ENCODE measurements at places on chromosomes 2 and 18.

DNA sequence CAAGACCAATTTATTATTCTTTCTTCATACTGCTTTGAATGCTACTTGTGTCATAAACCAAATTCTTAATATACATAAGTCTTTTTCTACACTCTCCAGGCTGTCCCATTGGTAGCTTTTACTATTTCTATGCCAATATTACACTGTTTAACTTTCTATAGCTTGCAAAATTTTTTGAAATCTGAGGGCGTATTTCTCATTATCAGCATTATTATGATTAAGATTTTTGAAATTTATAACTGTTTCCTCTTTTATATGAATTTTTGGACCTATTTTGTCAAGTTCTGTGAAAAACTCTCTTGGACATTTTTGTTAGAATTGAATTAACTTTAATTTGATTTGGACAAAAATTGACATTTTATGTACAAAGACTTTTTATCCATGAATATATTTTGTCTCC, 98.6 kb downstream of the GFPT1 start:
- no peak for DNase-seq

DNA sequence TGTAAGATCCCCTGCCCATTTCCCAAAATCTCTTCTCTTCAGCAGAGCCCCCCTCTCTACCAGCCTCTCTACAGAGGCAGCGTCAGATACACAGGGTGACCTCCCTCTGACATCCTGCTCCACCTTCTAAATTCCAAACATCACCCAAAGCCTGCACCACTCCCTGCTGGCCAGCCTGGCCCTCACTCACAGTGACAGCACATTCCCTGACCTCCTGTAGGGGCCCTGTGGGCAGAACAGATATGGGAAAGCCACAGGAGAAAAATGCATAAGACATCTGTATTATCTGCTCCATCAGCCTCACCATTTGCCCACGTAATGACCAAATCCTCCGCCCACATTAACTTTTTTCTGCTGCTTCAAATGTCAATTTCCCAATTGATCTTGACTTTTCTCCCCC, 40.6 kb downstream of the TRABD2A start:
- DNase-seq = no peak

GRCh38 chr2:54642677-54643430, 80.6 kb upstream of the EML6 start:
- no peak for DNase-seq

DNA sequence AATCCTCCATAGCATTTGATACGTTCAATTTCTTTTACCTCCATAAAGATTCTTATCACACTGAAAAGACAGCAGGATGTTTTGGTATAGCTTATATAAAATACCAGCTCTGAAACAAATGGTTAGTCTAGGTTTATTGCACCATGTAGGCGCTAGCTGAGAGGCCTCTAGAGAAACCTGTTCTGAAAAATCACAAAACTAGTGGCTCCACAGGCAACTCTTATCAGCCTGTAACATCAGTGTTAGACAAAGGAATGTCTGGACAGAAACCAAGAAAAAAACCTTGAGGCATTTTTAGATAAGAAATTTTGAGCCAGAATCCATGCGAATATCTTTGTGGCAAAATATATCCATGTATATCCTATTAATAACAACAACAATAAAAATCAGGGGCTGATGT, 440.4 kb upstream of the MAP2 start:
- DNase-seq = no peak

- DNase-seq = no peak
Observed at GRCh38 chr18:21389283-21389682, 147.3 kb downstream of the GREB1L start.

GRCh38 chr2:2703172-2703571, 372.1 kb upstream of the MYT1L start:
- DNase-seq = no peak

DNA sequence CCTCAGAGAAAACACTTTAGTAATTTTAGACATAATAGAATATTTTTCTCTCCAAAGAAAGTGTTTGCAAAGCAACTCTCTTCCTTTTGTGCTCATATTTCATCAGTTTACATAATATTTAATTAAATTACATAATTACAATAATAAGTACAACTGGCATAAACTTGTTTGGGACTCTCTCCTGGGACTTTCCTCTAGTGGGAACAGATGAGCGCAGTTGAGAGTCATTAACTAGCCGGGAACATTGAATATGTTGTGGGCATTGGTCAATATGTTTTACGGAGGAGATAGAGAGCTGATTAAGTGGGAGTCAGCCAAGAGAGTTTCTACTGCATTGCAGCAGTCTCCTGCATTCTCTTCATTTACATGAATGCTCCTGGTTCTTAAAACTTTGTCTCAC, 607.7 kb downstream of the ARHGAP15 start:
- DNase-seq = no peak
